ENCODE measurements at places on chromosomes 5 and 9.

DNA sequence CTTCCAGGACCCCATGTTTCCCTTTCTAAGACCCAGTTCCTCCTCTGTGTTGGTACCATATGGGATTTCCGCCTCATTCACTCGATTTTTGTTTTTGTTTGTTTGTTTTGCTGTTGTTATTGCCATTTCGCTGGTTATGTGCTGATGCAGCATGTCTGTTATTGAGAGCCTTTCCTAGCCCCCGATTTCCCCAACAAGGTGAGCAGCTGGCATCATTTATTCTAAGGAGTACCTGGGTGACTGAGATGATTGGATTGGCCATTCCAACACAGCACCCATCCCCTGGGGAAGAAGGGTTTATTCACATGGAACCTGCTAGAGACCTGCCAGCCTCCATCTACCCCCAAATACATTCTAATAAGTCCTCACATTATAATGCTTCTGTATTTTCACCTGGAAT is 2.7 kb downstream of the GLRA1 start:
- DNase-seq, result no peak

DNA sequence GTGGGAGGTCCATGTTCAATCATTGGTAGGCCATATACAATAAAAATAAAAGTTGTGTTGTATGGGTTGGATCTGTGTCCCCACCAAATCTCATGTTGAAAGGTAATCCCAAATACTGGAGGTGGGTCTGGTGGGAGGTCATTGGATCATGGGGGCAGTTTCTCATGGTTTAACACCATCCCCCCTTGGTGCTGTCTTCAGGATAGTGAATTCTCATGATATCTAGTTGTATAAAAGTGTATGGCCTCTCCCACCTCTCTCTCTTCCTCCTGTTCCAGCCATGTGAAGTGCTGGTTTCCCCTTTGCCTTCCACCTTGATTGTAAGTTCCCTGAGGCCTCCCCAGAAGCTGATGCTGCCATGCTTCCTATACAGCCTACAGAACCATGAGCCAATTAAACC is 15.1 kb downstream of the SPATA9 start:
- no peak for DNase-seq

DNA sequence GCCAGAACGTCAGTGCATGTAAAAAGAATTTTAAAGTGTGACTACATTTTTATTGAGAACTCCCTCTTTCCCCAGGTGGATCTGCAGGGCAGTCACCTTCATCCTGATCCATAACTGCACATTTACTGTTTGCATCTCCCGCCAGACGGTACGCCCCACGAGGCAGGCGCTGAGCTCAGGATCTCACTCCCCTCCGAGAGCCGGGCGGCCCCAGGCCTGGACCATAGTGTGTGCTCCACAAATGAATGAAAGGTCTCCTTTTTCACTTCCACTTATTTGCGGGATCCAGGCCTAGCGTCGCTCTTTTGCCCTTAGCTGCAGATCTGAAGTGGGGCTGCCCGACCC is 378 bp downstream of the DROSHA start:
- DNase-seq, result peak; percentile 47

DNA sequence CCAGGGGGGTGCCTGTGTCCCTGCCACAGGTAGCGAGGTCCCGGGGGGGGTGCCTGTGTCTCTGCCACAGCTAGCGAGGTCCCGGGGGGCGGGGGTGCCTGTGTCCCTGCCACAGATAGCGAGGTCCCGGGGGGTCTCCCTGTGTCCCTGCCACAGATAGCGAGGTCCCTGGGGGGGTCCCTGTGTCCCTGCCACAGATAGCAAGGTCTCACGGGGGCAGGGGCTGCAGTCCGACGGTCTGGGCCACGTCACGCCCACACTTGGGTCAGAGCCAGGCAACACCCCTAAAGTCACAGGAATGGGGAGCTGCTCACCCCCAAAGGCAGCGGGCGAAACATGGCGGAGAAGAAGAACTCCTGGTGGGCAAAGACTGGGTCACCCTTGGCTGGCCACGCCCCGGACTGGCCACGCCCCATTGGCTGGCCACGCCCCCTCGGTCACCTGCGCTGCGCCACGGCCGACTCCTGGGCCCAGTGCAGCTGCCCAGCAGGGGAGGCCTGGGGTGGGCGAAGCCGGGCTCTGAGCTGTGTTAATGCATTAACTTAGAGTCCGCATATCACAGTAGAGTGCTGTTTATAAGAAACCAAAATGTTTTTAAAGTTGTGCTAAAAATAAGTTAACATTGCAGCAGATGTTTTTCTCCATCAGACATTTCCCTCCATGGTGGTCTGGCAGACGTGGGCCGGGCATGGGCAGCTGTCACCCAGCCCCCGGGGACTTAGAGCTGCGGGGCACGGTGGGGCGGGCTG is 7.0 kb downstream of the NOXA1 start:
- no peak for DNase-seq

DNA sequence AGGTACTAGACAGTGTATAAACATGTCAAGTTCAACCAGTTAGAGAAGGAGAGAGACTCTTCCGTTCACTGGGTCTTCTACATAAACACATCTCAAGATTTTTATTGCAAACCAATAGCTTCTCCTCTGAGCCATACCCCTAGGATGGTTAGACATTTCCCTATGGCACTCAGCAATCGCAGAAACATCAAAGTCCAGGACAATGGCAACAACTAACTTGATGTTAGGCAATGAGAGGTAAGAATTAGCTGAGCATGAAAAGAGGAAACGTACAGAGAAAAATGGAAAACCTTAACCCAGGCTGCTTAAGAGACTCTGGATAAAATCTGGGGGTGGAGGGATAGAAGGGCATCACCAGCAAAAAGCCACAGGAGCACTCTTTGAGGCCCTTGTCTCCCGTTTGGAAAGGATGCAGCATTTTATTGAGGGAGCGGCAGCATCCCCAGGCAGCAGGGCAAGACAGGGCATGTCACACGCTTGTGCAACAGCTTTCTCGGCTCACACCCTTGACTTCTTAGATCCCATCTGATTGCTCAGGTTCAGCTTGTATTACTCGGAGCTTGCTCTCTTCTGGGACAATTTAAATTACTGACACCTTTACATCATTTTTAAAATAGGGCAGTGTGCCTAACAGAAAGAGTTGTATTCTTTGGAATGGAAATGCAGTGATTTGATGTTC is 8.6 kb upstream of the PSAT1 start:
- no peak for DNase-seq

- no peak for DNase-seq
Measured at GRCh38 chr9:115673599-115673998, 480.0 kb upstream of the PAPPA start.

- no peak for DNase-seq
Measured at GRCh38 chr5:31886206-31886605, 247.3 kb downstream of the PDZD2 start.

DNA sequence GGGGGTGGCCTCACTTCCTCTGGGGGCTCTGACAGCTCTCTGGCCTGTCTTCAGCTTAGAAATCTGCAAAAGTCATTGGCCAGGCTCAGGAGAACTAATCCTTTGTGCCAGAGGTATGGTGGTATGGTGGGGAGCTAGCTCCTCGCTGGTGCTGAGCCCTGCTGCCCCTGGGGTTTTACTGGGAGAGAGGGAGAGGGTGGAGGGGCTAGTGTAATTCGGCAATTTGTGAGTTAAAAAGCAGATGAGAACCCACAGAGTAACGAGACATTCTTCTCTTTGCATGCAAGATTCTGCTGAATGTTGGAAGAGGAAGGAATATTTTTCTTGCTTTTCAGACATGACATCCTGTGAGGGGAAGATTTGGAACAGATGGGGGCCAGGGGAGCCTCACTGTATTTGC is 65.5 kb upstream of the SPRY4 start:
- no peak for DNase-seq

DNA sequence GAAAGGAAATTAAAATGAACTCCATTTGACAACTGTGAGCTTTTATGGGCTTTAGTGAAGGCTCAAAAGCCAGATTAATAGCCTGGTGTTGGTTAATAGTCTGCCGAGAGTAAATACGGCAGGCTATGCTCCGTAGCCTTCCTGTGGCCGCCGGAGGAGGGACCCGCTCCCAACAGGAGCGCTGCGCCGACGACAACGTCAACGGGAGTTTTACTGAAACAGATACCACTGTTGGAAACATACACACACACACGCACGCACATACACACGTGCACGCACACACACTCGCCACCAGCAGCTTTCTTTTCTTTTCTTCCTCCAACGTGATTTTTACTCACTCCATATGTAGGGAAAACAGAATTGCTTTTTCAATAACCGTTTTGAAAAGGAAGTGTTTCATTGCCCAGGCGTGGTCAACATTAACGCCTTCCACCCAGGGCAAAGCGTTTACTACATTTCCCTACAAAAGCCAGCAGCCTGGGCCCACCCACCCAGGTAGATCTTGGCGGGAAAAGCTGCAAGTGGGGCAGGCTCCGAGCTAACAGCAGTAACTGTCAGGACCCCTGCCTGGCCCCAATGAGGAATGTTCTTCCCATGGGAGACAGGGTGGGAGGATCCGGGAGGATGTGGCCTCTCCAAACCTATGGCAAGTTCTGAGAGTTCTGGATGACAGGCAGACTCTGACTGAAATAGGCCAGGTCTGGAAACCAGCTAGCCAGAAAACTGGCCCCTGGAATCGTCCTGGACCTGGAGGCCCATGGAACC is 72.3 kb downstream of the PAX5 start:
- DNase-seq, result peak; percentile 16

- DNase-seq, result no peak
Measured at GRCh38 chr5:111555760-111556159, 43.4 kb upstream of the STARD4 start.

- DNase-seq, result no peak
Measured at GRCh38 chr9:133843751-133844397, 105.7 kb upstream of the SARDH start.

GRCh38 chr9:77403239-77403638 is 225.9 kb downstream of the VPS13A start:
- no peak for DNase-seq

- DNase-seq, result no peak
Measured at GRCh38 chr5:106397700-106398099, 1273.0 kb downstream of the EFNA5 start.

DNA sequence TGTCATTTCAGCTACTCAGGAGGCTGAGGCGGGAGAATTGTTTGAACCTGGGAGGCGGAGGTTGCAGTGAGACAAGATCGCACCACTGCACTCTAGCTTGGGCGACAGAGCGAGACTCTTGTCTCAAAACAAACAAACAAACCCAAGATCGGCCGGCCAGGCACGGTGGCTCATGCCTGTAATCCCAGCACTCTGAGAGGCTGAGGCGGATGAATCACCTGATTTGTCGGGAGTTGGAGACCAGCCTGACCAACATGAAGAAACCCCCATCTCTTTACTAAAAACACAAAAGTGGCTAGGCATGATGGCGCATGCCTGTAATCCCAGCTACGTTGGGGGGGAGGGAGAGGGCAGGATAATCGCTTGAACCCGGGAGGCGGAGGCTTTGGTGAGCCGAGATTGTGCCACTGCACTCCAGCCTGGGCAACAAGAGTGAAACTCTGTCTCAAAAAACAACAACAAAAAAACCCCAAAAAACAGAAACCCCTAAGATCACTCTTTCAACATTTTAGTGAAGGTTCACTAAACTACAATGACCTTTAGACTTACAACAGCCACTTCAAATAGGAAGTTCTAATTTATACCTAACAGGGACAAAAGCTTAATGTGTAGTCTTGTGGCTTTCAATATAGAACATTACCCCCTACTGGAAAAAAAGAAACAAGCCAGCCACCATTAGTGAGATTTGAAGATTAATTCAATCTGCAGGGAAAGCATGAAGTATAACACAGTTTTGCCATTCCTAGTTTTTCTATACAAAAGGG is 7.0 kb downstream of the HSPA9 start:
- DNase-seq, result no peak

DNA sequence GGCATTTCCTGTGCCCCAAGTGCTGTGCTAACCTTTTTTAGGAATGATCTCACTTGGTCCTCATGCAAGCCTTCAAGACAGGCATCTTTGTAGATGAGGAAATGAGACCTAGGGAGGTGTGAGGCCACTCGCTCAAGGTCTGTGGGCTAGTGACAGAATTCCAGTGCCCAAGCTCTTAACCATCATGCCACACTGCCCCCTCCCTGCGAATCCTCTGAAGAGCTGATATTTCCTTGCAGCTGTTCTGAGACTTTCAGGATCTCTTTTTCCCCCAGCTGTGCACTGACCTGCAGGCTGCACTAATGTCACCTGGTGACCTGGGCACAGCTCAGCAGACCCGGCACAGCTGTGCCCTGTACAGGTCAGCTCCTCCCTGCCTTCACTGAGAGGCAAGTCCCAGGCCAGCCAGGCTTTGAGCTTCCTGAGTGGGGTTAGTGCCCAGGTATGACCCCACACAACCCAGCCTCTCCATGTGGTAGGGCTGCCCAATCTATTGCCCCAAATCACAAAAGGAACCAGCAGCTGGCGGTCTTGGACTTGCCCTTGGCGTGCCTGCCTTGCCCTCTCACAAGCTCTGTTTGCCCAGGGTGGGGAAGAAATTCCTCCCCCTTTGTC is 32.7 kb downstream of the MORN5 start:
- DNase-seq, result no peak

DNA sequence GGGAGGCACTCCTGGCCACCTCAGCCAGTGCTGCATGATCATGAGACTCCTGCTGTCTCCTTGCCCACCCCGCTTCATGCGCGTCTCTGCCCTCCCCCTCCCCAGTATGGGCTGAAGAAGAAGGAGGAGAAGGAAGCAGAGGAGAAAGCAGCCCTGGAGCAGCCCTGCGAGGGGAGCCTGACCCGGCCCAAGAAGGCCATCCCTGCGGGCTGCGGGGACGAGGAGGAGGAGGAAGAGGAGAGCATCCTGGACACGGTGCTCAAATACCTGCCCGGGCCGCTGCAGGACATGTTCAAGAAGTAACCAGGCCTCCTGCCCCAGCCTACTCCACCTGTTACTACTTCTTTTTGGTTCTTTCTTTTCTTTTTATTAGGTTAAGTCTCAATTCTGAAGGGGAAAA is 8.4 kb downstream of the CPLX2 start:
- no peak for DNase-seq

GRCh38 chr9:120421977-120422376 is 158.0 kb downstream of the CDK5RAP2 start:
- DNase-seq, result no peak

- DNase-seq, result no peak
Measured at GRCh38 chr5:116343961-116344360, 230.7 kb downstream of the SEMA6A start.

DNA sequence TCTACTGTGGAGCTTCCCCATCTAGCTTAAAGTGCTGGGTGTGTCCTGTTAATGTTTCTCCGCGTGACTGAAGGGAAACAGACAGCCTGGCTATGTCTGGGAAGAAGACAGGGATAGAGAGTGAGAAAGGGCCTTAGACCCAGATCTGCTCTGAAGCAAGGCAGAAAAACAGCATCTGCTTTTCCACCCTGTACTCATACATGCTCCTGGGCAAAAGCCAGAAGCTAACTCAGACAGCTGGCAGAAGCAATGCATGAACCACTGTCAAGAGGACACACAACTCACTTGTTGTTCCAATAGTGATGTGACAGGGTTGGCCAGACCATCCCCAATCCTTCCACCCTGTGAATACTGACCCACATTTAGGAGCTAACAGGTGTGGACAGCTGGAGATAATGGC is 63.3 kb downstream of the DPYSL3 start:
- no peak for DNase-seq
